ENCODE measurements at places on chromosomes 11 and 22.

DNA sequence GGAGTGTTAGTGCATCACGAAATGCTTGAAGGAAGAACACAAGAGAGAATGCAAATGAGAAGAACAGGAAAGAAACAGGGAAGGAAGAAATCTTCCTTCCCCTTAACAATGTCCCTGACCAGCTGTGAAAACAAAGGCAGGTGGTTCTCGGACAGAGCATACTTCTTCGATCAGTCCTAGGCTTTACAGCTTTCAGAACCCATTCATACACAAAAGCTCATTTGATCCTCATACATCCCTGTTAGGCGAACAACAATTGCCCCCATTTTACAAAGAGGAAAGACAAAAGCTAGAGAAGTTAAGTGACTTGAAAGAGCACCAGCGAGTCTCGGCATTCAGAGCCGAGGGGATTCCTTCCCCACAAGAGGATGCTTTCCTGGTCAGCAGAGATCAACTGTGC is 57.2 kb upstream of the LRRC55 start:
- DNase-seq = no peak

DNA sequence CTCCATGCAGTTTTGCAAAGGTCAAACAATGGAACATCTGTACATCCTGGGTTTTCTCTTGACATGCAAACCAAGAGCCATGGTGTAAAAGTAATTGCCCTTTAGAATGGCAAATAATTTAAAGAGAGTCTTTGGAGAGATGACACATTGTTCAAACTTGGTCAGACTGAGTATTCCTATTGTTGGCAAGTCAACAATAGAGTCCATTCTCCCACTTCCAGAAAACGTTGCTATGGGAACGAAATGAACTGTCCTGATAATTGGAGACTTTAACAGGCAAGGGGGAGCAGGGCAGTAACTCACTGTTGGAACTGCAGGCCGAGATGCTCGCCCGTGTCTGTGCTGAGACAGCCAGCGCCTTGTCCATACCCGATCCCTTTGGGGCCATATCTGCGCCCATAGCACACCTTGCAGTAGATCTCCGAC is 13.9 kb downstream of the CSRP3 start:
- DNase-seq = no peak

- no peak for DNase-seq
Measured at GRCh38 chr11:8098361-8098760, 17.4 kb downstream of the TUB start.

GRCh38 chr11:106400949-106401570 is 323.6 kb downstream of the AASDHPPT start:
- no peak for DNase-seq
